NCI-H774 (cell line): ENCODE measurements at places on chromosomes 1 and 21.
A peak's percentile ranks its signal among the peaks of the same experiment; 100 is the strongest.

- no peak for DNase-seq
Measured at GRCh38 chr1:193415256-193415655, 228.8 kb upstream of the B3GALT2 start.

GRCh38 chr1:59433440-59433813 is 136.5 kb downstream of the FGGY start:
- DNase-seq = no peak

- DNase-seq = no peak
Measured at GRCh38 chr1:222909586-222909985, 94.7 kb downstream of the DISP1 start.

DNA sequence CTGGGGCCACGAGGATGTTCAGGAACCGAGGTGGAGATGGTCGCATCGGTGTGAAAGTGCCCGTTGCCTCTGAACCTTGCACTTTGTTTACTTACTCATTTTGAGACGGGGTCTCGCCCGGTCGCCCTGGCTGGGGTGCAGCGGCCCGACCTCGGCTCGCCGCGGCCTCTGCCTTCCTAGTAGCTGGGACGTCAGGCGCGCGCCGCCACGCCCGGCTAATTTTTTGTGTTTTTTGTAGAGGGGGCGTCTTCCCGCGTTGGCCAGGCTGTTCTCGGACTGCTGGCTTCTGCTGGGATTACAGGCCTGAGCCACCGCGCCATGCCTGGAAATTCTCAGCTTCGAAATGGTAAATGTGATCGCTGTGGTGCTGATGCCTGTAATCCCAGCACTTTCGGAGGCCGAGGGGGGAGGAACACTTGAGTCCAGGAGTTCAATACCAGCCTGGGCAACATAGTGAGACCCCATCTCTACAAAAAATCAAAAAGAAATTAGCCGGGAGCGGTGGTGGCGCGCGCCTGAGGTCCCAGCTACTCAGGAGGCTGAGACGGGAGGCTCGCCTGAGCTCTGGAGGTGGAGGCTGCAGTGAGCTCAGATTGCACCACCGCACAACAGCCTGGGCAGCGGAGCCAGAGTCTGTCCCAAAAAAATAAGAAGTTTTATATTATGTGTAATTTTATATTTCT is 684 bp upstream of the MRPL20 start:
- DNase-seq = no peak

DNA sequence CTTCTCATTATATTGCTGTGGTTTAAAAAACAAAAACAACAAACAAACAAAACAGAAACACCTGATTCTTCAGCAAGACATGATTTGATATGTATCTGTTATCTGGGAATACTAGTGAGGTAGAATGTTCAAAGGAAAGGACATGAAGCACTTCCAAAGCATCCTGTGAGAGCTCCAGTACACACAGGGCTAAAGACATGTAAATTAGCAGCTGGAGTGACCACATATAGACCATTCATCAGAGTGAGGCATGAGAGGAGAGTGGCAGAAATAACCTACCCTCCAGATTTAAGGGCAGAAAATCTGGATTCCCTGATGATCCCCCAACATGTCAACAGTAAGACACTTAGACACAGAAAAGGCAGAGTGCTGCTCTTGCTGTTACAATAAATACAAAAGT is 260.5 kb upstream of the CHRM3 start:
- no peak for DNase-seq

DNA sequence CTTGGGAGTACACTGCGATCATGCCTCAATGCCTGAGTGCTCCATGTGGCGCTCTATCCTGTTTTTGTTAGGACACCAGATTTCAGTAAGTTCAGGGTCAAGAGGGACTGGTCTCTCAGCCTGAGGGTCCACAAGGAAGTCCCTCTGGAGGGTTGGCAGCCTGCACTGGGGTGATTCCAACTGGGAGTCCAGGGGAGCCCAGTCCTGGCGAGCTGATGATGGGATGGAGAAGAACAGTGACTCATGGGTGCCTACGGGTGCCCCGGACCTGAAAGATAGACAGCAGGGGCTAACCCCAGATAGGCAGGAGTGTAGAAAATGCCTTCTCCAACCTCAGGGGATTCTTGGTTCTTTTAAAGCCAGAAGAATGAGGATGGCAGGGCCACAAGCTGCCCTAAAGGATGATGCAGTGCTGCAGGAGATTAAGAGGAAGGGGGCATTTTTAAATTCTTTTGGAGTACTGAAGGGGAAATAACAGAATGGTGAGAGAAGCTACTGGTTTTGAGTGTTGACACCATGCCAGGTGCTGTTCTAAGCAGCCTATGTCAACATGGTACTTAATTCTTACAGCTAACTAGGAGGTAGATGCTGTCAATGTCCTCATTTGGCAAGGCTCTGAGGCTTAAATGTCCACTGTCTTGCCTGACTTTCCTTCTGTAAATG is 68.4 kb upstream of the TLR5 start:
- no peak for DNase-seq

GRCh38 chr1:156725683-156726280 is 2.5 kb upstream of the METTL25B start:
- peak; percentile 78 for DNase-seq

DNA sequence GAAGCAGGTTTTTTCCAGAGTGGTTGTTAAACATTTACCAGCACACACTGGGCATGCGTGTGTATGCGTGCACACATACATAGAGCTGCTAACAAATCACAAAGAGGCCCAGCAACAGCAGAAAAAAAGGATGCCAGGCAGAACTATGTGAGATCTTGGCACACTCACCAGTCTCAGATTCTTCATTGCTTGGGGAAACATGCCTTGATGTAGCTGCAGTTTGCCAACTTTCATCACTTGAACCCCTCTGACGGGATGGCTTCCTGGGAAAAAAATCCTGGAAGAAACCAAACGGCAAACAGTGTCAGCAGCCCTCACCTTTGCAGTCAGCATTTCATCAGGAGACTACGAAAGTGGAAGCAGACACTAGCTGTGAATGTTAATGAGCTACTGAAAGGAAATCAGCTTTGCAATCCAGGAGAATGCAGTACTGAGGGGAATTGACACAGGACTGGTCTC is 609.1 kb downstream of the KIF26B start:
- DNase-seq = no peak
